ENCODE measurements at places on chromosomes 5 and 9.
A peak's percentile ranks its signal among the peaks of the same experiment; 100 is the strongest.

DNA sequence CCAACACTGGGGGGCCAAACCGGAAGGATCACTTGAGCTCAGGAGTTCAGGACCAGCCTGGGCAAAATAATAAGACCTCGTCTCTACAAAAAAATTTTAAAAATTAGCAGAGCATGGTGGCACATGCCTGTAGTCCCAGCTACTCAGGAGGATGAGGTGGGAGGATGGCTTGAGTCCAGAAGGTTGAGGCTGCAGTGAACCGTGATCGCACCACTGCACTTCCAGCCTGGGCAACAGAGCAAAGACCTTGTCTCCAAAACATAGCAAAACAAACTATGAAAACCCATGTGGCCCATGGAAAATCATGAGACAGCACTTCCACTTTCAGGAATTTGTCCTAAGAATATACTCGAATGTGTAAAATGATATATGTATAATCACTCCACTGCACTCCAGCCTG is 6.1 kb downstream of the SETX start:
- DNase-seq: no peak

GRCh38 chr5:64100203-64100602 is 65.4 kb upstream of the RNF180 start:
- no peak for DNase-seq

DNA sequence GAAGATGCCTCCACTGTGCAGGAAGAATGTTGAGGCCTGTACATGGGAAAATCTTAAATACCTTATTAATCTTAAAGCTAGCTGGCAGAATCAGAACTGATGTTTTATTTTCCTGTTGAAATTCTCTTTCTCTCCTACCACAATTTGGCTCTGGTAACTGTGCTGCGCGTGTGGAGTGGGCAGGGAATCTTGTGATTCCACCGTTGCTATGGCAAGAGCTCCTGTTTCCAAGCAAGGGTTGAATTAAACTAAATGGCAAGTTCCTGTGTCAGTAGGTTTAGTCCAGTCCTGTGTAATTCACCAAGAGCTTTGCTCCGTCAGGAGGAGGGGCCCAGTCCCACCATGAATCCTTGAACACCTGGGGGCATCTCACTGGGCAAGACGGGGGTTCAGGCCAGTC is 36.4 kb downstream of the NXNL2 start:
- no peak for DNase-seq

DNA sequence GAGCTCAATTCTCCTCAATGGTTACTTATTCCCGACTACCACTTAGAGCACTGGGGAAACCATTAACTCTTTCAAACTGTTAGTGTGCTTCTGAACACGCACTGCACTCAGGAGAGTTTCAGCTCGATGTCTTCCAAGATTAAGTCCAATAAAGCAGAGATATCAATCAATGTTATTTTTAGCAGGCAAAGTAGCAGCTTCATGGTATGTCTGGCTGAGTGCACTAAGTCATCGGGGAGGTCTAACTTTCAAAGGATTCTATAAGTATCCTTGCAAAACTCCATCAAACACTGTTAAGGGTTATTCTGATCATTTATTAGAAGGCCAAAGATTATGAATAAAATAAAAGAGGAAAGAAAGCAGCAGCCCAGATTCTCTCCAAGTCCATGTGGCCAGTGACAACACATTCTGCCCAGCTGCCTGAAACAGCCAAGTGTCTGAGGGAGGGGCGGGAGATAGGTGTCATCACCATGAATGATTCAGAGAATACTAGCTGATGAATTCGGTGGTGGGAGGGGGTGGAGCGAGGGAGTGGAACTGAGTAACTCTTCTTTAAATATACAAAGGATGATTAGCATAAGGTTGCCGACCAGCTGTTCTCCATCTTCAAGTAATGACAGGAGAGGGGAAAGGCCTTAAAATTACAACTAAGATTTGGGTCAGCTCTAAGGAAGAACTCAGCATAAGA is 21.3 kb downstream of the NREP start:
- peak; percentile 51 for DNase-seq

GRCh38 chr5:77249475-77249874 is 39.0 kb downstream of the PDE8B start:
- DNase-seq: no peak

GRCh38 chr5:174409070-174409469 is 315.3 kb upstream of the MSX2 start:
- DNase-seq: no peak

DNA sequence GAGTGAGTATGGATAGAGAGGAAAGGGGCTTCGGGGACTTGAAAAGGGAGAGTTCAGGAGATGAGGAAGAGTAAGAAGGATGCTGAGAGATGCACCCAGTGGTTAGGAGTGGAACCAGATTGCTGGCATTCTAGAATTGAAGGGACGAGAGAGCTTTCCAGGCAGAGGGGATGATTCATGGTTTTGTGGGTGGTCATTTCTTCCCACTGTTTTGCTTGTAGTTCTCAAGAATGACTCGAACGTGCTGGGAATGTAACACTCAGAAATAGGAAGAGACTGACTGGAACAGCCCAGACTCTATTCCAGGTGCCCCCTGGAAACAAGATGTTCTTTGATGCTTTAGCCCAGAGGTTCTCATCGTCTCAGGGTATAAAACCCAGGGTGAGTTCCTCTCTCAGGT is 294.2 kb downstream of the ICE1 start:
- no peak for DNase-seq

- no peak for DNase-seq
These were observed 154.2 kb downstream of the GAPVD1 start for GRCh38 chr9:125415583-125416460.

DNA sequence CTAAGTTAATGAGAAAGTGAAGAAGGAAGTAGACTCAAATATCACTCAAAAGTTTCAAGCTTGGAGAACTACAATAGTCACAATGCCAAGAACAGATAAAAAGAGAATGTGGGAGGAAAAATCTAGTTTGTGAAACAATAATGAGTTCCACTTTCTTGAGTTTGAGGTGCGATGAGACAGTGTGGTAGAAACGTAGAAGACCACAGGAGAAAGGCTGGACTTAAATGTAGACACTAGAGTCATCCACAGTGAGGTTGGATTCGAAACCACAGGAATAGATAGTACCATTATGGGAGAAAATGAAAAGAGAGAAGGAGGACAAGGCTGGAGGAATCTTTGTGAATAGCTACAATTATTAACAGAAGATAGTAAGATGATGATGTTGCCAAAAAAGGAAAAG is 141.1 kb upstream of the LRRTM2 start:
- DNase-seq: no peak

DNA sequence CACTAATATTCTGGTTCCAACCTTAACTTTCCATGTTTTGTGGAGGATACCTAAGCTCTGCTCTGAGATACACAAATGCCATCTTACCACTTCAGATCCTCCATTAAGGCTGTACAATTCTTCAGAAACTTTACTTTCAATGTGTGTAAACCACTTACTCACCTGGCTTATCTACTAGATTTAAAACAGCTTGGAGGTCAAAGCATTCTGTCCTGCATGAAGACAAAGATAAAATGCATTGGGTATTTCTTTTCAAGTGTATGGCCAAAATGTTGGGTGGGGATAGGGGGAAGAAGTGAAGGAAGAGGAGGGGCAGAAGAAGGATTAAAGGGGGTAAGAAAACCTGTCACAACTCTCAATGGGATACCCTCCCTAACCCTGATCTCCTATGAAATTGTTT is 939 bp downstream of the GOLGA1 start:
- DNase-seq: no peak

DNA sequence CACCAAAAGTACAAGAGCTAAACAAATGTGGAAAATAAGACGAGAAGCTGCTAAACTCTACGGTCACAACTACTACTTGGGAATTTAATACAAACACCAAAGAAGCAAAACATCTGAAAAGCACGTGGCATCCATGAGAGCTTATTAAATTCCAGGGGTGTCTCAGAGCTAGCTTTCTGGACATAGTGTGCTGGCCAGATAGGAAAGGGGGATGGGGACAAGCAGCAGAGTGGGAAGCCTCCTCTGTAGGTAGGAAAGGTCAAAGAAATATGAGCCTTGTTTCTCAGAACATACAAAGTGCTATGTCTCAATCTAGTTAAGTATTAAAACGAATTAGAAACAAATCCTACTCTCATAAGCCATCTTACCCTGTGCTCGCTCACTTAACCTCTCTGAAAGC is 51.3 kb upstream of the GOLPH3 start:
- peak; percentile 37 for DNase-seq

GRCh38 chr9:126989847-126990842 is 75.6 kb downstream of the RALGPS1 start:
- peak; percentile 88 for DNase-seq

- no peak for DNase-seq
These were observed 5.9 kb downstream of the FAM78A start for GRCh38 chr9:131270171-131271015.

DNA sequence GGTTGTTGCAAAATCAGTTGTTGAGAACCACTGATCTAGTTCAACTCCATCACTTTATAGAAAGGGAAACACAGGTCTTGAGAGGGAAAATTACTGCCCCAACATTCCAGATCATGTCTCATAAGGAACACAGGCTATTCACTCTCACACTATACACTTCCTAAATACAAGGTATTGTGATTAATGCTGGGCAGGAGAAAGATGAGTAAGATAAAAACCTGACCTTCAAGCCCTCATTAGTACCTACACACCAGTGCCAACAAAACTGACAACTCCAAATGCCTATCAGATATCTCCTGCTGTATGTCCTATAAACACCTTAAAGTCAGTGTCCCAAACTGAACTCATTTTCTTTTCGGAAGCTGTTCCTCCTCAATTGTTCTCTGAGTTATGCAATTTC is 8.2 kb downstream of the GNE start:
- DNase-seq: no peak

DNA sequence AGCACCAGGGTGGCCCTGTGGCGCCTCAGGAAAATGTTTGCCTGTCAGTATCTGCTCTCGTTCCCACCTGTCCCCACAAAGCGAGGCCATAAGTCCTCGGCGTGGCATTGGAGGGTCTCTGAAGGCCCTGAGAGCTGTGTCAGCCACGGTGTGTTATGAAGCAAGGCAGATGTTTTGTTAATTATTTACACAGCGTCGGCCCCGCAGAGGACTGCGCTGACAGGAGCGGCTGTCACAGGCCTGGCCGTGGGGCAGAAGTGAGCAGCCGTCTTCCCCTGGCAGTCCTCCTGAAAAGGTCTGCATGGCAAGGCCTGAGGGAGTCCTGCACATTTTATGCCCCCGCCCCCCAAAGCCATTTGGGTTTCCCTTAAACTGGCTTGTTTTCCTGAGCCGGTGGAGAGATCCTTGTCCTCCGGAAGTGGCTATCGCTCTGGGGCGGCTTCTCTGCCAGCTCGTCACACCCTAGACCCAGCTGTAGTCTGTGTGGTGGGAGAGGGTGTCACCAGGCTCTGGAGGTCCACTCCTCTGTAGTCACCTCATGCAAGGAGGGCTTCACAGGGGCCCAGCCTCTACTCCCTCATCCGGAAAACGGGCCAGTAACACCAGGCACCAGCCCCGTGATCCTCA is 6.2 kb downstream of the NEK6 start:
- no peak for DNase-seq

DNA sequence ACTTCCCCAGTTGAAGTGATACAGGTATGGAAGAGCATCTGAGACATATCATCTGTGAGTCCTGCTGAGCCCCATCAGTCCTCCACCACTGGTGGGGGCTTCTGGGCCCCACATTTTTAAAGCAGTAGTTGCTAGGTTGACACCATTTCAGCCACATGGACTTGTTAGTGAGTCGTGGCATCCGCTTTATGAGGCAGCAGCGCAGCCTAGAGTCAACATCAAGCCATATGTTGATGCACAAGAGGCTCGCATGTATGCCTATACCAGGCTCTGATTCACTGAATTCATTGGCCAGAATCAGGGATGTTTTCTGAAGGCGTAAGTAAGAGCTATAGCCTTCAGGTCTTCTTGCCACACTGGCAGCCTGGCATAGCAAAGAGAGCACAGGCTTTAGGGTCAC is 26.8 kb downstream of the ZNF346 start:
- no peak for DNase-seq

DNA sequence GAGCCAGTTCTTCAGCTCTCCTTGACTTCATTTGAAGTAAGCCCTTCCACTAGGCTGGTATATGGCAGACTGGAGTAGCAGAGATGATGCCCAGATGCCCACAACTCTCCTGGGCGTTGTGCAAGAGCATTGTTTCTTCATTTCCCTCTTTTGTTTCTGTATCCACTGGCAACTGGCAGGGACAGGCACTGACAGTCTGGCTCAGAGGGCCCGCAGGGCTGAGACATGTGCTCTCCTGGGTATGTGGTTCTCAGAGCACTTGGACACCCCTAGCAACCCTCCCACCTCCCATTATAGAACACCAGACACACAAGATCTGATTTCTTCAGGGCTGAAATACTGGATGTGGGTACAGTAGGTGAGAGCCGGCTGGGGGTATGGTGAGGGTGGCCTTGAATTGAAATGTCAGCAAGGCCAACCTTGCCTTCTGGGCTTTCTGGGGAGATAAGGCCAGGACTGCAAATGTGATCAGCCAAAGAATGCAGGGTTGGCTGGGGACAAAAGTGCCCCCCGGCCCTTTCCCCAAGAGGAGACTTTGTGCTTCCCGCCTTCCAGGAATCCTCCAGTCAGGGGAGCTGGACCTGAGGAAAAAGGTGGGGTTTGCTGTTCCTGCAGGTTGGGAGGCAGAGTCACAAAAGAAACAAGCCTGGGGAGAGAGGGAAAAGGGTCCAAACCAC is 28.6 kb upstream of the CTNNA1 start:
- DNase-seq: no peak

- no peak for DNase-seq
These were observed 82.2 kb upstream of the CXCL14 start for GRCh38 chr5:135660826-135661575.

GRCh38 chr9:899440-900184 is 58.1 kb downstream of the DMRT1 start:
- no peak for DNase-seq

GRCh38 chr5:129171194-129171944 is 76.8 kb downstream of the ISOC1 start:
- peak; percentile 21 for DNase-seq

GRCh38 chr9:78958892-78959291 is 612.9 kb upstream of the TLE4 start:
- no peak for DNase-seq

- no peak for DNase-seq
These were observed 4.3 kb downstream of the PRDM12 start for GRCh38 chr9:130668659-130669058.

GRCh38 chr9:106052166-106052565 is 357.8 kb downstream of the TMEM38B start:
- no peak for DNase-seq

GRCh38 chr9:121926351-121926801 is 166.7 kb downstream of the TTLL11 start:
- DNase-seq: no peak

- DNase-seq: no peak
These were observed 53.9 kb downstream of the C9orf57 start for GRCh38 chr9:72006501-72006900.

GRCh38 chr9:123687246-123687751 is 242.6 kb downstream of the DENND1A start:
- no peak for DNase-seq

All from uterus (tissue), 4 donors.